Cortex of kidney (tissue), 1 donor: ENCODE measurements at places on chromosomes 11 and 22.

DNA sequence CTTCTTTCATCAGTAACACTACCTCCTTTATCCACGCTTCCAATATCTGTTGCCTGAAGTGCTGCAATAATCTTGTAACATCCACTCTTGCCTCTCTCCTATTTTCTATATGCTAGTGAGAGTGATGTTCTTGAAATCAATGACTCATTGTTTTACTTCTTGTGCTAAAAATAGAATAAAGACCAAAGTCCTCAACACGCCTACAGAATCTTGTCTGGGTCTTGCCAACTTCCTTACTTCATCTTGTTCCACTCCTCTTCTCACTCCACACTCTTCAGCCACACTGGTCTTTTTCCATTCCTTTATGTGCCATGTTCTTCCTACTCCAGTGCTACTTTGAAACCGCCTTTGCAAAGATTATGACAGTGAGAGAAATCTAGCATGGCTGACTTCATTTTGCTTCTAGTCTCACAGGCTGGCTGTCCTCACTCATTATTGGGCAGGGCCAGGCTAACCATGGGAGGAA is 136.4 kb downstream of the CCDC81 start:
- DNase-seq: no peak

DNA sequence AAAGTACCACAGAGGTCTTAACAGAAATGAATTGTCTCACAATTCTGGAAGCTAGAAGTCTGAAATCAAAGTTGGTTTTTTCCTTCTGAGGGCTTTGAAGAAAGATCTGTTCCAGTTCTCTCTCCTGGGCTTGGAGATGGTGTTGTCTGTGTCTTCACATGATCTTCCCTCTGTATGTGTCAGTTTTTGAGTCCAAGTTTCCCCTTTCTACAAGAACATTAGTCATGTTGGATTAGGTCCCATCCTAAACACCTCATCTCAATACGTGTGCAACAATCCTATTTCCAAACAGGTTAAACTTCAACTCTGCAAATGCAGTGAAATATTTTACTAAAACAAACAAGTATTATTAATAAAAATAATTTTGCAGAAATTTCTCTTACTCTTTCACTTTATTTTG is 3.1 kb upstream of the PTS start:
- no peak for DNase-seq

DNA sequence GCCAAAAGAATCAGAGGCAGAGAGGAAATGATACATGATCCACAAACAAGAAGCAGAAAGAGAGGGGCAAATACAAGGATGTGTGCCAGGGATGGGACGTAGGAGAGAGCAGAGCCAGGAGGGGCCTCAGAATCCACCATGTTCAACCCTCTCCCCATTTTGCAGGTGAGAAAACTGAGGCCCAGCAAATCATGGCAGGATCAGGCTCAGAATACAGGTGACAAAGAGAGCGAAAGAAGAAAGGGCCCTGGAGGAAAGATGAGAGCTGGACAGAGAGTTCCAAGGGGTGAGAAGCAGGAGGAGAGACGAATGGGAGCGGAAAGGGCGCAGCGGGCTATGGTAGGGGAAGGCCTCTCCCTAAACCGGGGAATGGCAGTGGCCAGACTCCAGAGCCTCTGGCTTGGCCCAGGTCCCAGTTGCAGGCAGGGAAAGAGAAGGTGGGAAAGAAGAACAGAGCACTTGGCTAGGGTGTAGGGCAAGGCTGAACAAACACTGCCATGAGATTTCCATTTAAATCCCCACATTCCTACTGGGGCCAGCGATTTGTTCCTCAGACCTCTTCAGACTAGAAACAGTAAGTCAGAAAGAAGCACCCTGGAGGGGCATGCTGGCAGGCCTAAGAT is 44.4 kb upstream of the TSKU start:
- DNase-seq: no peak

- DNase-seq: no peak
These were observed 855.8 kb upstream of the LRRC4C start for GRCh38 chr11:42315267-42315666.

- no peak for DNase-seq
These were observed 21.8 kb downstream of the RPL3 start for GRCh38 chr22:39297490-39298240.

- DNase-seq: no peak
These were observed 31.8 kb upstream of the RBMXL2 start for GRCh38 chr11:7056828-7057513.

GRCh38 chr22:29115682-29116288 is 43.0 kb downstream of the KREMEN1 start:
- DNase-seq: no peak

- DNase-seq: no peak
These were observed 182.8 kb downstream of the WNT11 start for GRCh38 chr11:76023236-76024068.

GRCh38 chr22:27988704-27989103 is 69.6 kb upstream of the PITPNB start:
- DNase-seq: no peak

DNA sequence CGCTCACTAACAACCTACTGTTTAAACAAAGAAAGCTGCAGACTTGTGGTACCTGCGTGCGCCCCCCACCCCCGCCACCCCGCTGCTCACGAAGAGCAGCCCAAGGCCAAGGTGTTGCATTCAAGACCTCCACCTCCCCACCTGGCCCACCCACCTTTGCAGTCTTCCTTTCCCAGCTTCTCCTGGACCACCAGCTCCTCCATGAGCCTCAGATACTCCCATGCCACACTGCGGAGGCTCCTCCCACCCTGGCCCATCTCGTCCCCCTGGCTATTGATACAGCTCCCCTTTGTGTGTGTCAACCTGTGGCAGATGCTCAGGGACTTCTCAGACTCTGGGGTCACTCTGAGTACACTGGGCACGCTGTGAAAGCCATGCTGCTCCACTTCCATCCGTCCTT is 3.9 kb downstream of the CDPF1 start:
- no peak for DNase-seq

- no peak for DNase-seq
These were observed 1.6 kb downstream of the CBX7 start for GRCh38 chr22:39150848-39151215.

DNA sequence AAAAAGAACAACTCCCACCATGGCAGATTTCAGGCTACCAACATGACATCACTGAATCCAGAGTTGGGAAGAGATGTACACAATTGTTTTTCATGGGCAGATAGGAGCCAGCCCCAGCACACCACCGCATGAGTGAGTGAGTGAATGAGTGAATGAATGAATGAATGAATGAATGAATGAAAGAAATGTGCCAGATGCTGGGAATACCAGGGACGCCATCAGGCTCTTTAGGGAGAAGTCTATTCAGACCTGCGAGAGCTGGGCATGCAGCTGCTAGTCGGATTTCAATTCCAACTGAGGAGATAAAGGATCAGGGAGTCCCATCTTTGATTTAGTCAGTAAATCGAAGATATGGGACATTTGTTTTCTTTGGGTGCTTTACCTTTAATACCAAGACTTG is 15.3 kb upstream of the FAM83F start:
- DNase-seq: no peak

DNA sequence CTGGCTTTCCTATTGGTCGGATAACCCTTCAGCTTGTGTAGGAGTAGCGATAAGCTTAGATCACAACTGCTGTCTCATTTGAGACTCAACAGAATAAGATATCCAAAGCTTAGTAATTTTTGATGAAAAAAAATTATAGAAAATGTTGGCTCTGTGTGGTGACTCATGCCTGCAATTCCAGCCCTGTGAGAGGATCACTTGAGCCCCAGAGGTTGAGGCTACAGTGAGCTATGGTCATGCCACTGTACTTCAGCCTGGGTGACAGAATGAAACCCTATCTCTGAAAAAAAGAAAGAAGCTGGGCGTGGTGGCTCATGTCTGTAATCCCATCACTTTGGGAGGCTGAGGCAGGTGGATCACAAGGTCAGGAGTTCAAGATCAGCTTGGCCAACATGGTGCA is 55.6 kb upstream of the RRM1 start:
- DNase-seq: no peak

- no peak for DNase-seq
These were observed 15.9 kb upstream of the PIK3IP1 start for GRCh38 chr22:31308181-31308580.

DNA sequence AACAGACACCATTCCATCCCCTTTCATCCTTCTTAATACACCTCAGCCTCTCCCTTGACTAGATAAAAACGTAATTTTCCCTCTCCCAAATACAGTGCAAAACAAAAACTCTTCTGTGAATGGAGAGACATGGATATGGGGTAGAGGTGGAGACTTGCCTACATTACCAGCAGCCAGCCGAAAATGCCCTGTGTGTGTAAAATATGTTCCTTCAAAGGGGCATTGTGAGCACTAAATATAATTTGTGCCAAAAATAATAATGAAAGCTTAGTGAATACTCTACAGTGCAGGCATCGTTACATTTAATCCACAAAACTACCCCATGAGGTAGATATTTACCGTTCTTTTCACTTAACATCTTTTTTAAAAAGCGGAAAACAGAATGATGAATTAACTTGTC is 1.0 kb upstream of the TRIM44 start:
- no peak for DNase-seq

GRCh38 chr22:32723643-32724042 is 77.9 kb upstream of the TIMP3 start:
- no peak for DNase-seq

GRCh38 chr22:49827271-49827852 is 311 bp downstream of the BRD1 start:
- DNase-seq: no peak

DNA sequence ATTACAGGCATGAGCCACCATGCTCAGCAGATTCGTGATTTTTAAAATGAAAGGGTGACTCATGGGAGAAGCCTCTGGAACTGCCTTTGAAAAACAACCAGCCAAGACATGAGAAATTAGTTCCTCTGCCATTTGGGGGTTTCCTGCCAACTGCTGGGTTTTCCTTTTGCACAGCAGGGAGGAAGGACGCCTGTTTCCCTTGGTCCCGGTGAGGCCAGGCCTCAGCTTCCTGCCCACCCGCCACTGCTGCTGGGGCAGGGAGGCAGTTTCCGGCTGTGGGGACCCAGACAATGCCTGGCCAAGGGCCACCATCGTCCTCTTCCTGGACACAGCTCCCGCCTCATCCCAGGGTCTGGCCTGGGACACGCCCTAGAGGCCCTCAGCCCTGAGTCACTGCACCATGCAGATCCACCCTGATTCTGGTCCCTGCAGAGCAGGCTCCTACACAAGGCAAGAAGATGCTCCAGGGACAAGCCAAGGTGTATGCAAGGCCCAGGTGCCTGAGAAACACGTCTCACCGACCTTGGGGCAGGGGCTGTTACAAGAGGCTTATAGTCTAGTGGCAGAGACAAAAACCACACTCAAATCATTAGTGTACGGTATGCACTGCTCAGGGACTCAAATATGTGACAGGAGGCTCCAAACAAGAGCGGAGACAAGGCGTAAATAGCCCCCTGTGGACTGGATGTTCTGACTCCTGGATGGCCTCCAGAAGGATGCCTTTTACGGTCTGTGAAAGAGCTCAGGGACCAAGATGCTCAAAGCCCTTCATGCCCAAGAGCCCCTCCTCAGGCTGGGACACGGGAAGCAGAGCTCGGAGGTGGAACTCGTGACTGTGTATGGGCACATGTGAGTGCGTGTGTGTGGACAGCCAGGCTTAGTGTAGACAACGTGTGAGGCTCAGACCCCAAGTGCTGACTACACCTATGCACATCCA is 10.0 kb downstream of the PPM1F start:
- DNase-seq: no peak

DNA sequence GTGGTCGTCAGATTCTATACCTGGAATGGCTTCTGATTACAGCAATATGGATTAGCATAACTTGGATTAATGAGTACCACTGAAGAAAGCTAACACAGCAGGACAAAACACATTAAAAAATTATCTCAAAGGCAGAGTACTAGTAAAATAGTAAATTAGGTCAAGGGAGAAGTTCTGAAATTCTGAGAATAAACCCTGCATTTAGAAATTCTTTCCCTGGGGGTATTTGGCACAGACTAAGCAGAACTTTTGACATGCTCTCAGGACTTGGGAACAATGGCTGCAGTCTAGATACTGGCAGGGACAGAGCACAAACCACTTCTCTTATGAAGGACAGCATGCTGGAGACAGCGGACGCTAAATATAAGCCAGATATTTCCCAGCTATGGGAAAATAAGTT is 85.6 kb upstream of the GRIA4 start:
- DNase-seq: no peak

GRCh38 chr11:33687733-33688479 is 12.7 kb downstream of the C11orf91 start:
- no peak for DNase-seq

- DNase-seq: no peak
These were observed 36.5 kb downstream of the MS4A2 start for GRCh38 chr11:60124802-60125432.

DNA sequence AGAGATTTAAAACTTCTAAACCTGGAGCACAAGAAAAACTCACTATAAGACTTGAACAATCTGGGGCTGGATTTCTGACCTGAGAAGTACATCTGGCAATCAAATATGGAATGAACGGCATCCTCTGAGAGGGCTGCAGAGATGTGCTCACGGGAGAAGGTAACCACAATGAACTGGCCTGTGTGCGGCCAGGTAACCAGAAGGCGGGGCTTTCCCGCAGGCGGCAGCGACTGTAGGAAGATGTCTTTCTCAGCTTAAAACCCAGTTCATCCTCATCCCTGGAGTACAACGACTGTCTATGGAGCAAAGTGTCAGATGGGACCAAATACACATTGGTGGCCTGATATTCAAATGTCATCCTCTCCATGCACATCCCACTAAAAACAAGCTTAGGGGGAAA is 24.5 kb downstream of the MICAL3 start:
- no peak for DNase-seq

DNA sequence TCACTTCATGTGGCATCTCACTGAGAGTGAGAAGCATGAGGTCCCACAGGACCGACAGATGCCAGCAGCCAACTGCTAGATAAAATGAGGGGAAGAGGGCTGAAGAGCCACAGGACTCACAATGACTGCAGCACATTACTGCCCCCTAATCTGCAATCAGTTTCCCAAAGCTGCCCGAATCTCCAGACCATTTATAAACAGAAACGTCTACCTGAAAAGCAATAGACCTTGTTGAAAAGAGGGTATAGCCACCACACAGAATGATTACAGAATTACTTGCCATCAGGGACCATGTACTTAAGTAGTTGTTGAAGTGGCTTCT is 12.4 kb upstream of the TEF start:
- DNase-seq: no peak

- no peak for DNase-seq
These were observed 68.1 kb downstream of the PPP6R3 start for GRCh38 chr11:68528630-68529029.

GRCh38 chr22:28183078-28183860 is 264.2 kb upstream of the PITPNB start:
- no peak for DNase-seq

GRCh38 chr11:120599816-120600420 is 88.4 kb downstream of the GRIK4 start:
- DNase-seq: no peak

- DNase-seq: no peak
These were observed 572.9 kb downstream of the NTM start for GRCh38 chr11:131943295-131943694.
